Activated T-helper 17 cell treated with anti-CD3 and anti-CD28 coated beads, Interleukin-2, amount 50 U/mL, for 72 hours (primary cell): ENCODE measurements at places on chromosomes 1 and 21.

DNA sequence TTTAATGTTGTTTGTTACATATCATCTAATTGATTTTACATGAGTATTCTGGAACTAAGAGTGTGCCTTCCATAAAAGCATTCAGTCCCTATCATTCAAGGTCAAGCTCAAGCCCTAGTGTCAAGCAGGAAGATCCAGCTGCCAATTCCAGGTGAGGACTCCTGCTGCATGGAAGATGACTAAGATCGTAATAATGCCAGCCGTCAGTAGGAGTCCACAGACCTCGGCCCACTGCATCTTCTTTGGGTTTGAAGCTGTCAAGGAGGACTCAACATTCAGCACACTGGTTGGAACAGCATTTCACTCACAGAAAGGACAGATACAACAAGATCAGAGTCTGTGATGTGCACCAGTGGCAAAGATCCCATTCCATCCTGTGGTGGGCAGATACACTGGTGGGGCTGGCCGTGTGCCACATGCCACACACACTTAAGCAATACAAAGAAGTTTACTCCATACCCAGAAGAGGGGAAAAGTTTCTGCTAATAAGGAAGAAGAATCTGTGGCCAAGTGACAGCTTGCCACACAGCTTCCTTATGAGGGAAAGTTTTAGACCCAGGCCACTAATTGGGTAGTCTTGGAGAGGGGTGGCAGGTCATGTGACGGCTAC is 160.4 kb downstream of the PIK3R3 start:
- no peak for ATAC-seq

GRCh38 chr21:45972716-45973474 is 8.7 kb upstream of the COL6A1 start:
- peak; percentile 18 for ATAC-seq

DNA sequence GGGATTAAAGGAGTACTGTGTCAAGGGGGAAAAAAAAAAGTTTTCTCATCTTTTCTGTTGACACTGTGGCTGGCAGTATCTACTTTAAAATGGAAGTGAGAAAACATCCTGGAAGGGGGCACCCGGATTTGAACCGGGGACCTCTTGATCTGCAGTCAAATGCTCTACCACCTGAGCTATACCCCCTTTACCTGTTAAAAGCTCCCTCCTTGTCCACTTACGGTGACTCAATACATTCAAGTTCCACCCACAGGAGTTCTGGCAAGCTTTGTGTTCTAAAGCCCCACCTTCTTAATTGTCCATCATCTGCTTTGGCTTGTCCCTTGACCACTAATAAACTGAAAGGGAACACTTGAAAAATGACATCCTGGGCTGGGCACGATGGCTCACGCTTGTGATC is 68.2 kb downstream of the FNBP1L start:
- no peak for ATAC-seq

GRCh38 chr1:244863491-244864252 is 671 bp downstream of the HNRNPU start:
- ATAC-seq: peak; percentile 6

GRCh38 chr1:4071653-4072052 is 171.6 kb upstream of the C1orf174 start:
- ATAC-seq: no peak

DNA sequence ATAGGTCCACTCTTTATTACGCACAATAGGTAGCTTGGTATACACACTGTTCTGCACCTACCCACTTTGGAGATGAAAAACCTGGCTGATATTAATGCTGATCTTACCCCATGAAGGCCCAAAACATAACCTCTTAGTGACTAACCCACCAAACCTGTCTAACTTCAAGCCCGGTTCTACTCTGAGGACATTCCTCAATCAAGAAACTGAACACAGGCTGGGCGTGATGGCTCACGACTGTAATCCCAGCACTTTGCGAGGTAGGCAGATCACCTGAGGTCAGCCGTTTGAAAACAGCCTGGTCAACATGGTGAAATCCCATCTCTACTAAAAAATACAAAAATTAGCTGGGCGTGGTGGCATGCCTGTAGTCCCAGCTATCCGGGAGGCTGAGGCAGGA is 50.5 kb downstream of the EYA3 start:
- ATAC-seq: no peak

GRCh38 chr1:22326931-22327330 is 124.7 kb upstream of the ZBTB40 start:
- ATAC-seq: no peak

GRCh38 chr1:46183079-46183847 is 7.0 kb upstream of the P3R3URF start:
- ATAC-seq: no peak

GRCh38 chr1:201219481-201220387 is 29.1 kb downstream of the IGFN1 start:
- ATAC-seq: no peak

GRCh38 chr1:25837262-25837875 is 17.6 kb downstream of the MTFR1L start:
- ATAC-seq: no peak

GRCh38 chr1:1955621-1956094 is 36.6 kb upstream of the TMEM52 start:
- no peak for ATAC-seq

GRCh38 chr1:29520571-29521437 is 284.5 kb downstream of the PTPRU start:
- no peak for ATAC-seq

- ATAC-seq: no peak
These were observed 5.1 kb downstream of the FHAD1 start for GRCh38 chr1:15251857-15252835.

DNA sequence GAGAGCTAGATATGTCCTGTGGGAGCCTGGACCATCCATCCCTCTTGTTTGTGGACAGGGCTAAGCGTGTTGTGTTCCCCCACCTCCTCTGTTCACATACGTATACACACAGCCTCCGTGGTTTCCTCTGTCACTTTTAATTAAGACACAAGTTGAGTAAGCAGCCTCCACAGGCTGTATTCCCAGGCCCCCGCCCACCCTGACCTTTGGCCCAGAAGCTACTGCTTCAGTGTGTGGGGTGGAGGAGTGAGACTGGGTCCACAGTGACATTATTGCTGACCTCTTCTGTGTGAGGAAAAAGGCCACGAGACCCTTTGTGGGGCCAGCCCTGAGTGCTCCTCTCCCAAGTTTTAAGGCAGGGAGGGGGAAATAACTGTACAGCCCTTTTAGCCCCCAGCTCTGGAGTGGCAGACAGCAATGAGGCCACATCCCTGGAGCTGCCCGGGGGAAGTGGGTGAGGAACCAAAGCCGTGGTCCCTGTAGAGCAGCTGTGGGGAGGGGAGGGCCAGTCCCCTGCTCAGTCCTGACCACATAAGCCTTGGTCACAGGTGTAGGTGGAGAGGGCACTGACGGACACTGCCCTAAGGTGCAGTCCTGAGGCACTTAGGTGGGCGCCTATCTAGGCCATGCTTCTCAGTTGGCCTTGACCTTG is 4.4 kb downstream of the ELOVL1 start:
- no peak for ATAC-seq

- ATAC-seq: no peak
These were observed 38.8 kb upstream of the DR1 start for GRCh38 chr1:93306920-93307319.

DNA sequence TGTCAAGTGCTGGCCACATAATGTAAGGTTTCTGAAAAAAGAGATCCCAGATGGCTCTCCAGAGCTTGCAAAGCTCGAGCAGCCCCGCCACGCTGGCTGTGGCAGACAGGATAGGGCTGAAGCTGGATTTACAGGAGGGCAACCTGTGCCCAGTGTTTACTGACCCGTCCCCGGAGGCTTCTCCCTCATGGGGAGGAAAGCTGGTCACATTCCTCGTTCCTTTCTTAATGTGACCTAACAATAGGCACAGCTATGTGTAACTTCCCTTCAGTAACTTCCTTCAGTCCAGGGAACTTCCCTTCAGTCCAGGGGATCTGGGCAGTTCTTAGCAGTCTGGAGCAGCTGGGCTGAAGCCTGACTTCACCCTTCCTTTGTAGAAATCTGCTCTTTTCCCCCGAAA is 7.7 kb downstream of the SLFNL1 start:
- no peak for ATAC-seq

DNA sequence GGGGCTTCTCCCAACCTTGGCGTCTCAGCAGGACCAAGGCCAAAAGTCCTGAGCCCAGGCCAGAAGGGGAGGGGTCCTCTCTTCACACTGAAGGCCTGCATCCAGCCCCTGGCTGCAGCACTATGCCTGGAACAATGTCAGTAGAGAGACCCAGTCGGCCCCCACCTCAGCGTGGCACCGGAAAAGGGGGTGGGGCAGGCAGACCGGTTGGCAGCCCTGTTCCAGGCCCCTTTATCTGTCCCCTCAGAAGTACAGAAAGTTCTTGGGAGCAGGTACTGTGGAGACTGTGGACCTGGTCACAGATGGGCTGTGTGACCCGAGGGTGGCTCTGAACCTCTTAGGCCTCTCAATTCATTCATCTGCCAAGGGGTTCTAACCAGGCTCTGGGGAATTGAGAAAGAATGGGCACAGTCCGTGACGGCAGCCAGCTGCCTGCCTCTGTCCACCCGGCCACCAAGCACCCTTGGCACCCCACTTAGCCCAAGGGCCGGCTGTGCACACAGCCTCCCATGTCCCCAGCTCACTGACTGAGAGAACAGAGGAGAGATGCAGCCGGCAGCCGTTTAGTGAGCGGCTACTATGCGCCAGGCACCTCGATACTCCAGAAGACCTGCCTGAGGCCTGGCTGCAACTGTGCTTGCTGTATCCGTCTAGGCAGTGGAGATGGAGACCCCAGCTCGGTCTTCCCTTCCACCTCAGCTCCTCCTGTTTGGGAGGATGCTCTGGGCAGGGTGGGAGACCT is 23.9 kb downstream of the RUNX3 start:
- ATAC-seq: no peak

GRCh38 chr1:216310776-216311175 is 112.5 kb downstream of the USH2A start:
- no peak for ATAC-seq

DNA sequence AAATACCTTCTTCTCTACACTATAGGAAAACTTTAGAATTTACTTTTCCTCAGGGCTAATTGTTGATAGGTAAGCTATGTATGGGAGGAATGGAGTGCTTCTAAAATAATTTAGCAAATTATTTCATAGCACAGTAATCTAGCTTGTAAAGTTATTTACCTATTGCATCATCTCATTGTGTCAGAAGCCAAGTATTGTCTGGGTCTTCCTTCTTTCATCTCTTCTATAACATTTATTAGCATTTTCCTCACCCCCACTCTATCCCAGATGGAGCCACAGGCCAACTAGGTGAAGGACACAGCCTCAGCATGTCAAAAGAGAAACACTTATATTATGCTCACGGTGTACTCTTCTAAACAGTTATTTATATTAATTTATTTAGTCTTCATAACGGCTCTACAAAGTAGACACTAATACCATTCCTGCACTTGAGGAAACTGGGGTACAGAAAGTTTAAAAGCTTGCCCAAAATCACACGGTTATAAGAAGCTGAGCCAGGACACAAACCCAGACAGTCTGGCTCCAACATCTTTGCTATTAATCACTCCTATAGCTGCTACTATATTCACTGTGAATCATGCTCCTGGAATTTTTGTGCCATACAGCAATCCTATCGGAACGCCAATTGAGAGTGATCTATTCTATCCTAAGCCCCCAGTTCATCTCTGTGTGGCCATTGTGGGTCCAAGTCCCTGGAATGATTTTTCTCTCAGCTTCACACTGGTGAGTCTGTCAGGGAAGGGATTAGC is 43.1 kb downstream of the OR10J5 start:
- ATAC-seq: no peak

DNA sequence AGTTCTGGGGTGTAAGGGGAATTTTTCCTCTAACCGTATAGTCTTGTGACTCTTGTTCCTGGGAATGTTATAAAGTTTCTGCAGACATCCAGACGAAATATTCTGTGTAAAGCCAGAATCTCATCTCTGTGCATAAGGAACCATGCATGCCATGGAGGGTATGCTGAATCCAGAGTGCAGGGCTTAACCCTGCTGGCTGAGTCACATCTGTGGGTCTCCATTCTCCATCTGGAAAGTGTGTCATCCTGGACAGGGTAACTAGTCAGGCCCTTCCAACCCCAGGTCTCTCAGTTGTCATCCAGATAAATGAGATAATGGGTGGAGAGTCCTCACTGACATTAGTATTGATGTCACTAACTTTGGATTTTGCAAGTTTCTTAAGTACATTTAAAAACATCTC is 48.8 kb downstream of the ATP5PO start:
- no peak for ATAC-seq

DNA sequence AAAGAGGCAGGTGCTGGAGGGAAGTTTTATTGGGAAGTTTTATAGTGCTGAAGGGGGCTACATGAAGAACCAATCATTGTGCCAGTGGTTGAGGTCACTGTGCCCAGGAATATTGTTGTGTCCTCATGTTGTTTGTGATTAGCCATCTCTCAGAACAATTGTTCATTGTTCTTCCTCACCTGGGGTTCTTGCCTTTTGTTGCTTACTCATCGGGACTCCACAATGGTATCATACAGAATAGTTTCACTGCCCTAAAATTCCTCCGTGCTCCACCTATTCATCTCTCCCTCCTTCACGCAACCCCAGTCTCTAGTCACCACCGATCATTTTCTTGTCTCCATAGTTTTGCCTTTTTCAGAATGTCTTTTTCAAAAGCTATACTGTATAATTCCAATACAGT is 38.9 kb upstream of the CDC14A start:
- no peak for ATAC-seq

GRCh38 chr1:248593226-248593625 is 4.3 kb downstream of the OR2T10 start:
- ATAC-seq: no peak

DNA sequence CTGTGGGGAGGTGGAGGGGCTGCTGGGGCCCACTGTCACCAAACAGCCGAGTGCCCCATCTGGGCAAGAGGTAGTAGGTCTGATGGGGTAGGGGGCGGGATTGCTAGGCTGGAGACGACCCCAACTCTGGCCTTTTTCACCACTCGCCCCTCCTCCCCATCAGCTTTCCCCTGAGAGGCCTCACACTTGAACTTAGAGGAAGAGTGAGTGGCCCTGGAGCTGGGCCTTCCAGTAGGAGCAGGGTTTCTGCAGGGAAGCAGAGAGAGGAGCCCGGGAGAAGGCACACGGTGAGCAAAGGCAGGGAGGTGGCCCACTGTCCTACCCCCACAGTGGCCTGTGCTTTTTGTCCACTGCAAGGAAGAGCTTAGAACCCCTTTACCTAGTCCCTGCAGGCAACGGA is 111.9 kb upstream of the WNT4 start:
- no peak for ATAC-seq

GRCh38 chr1:208139434-208140045 is 104.6 kb downstream of the PLXNA2 start:
- ATAC-seq: no peak

- ATAC-seq: peak; percentile 74
These were observed 68.1 kb upstream of the AK4 start for GRCh38 chr1:65079941-65080340.

DNA sequence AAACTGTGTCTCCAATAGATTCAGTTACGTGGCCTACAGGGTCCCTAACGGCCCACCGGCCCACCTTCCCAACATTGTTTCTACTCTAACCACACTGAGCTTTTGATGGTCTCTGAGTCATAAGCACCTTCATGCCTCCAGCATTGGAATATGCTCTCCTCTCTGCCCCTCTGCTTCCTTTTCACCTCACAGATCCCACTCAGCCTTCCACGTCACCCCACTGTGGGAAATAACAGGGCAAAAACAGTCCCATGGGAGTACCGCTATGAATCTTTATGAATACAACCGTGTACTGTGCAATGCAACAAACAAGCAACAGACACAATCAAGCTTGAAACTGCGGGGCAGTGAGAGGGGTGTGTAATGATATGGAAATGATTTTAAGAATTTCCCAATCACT is 5.3 kb upstream of the SARS1 start:
- no peak for ATAC-seq
